Progenitor cell of endocrine pancreas (in vitro differentiated cells): ENCODE measurements at places on chromosomes 4 and X.

- DNase-seq: no peak
- no peaks in the 10 kb centered on the region for H3K27me3 ChIP-seq
- H3K27ac ChIP-seq: no peak overlapping the region
These were observed 20.8 kb upstream of the FREM3 start for GRCh38 chr4:143721317-143721716.

GRCh38 chrX:13569479-13570260, at the start of gene EGFL6:
TSS of gene EGFL6 (plus strand) at chrX:13569601. CDS start at chrX:13569862, 261 bp downstream.
- H3K27me3 ChIP-seq: peaks cover 42% of the 10 kb centered on the region
- H3K4me3 ChIP-seq: peak within 1 kb of the TSS; percentile 55
- no peaks in the 10 kb centered on the region for H3K36me3 ChIP-seq
- DNase-seq: peak; percentile 10

DNA sequence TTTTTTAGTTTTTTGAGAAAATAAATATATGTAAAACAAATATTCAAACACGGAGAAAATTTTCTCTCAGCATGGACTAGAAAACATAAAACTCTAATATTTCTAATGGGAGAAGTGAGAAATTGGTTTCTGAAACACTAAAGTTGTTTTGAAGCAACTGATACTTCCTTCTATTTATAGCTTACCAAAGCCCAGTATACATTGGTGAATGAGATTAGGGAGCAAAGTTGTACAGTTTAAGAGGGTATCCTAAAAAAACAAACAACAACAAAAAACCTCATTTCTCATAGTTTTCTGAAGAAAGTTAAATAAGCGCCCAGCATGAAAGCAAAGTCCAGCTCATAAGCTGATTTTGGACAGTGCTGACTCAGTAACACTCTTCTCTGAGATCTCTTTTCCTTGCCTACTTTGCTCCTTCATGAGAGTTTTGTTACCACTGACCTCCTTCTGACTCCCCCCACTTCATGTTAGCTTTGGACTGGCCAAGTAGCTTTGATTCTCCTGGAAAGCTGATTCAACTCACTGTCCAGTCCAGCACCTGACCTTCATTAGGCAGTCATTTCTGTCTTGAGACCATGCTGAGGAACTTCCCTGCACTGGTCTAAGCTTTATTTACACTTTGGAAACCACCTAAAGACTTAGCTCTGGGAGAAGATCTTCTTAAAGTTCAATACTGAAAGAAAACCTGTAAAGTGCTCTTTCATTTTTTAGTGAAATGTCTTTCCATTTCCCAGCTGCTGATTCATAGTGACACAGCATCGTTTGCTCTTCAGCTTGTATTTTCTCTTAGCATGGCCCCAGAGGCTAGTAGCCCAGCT, 21.8 kb upstream of the P2RY10 start:
- no peak overlapping the region for H3K27ac ChIP-seq
- no peaks in the 10 kb centered on the region for H3K36me3 ChIP-seq

DNA sequence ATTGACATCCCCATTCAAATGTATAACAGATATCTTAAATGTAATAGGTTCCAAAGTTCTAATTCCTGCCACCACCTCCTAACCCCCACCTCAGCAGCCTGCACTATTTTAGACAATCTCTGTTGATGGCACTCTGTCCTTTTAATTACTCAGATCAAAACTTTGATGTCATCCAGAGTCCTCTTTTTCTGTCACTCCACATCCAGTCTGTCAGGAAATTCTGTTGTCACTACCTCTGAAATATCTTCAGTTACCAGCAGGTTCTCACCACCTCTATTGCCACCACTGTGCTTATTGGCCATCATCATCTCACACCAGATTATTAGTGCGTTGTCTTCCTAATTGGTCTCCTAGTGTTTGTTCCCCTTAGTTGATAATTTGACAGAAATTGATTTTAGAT, 76.2 kb downstream of the PTPN13 start:
- H3K4me1 ChIP-seq: peaks cover 3% of the 10 kb centered on the region
- no peaks in the 10 kb centered on the region for H3K27me3 ChIP-seq
- no peak for DNase-seq
- peaks cover 11% of the 10 kb centered on the region for H3K36me3 ChIP-seq
- no peak overlapping the region for H3K4me3 ChIP-seq

DNA sequence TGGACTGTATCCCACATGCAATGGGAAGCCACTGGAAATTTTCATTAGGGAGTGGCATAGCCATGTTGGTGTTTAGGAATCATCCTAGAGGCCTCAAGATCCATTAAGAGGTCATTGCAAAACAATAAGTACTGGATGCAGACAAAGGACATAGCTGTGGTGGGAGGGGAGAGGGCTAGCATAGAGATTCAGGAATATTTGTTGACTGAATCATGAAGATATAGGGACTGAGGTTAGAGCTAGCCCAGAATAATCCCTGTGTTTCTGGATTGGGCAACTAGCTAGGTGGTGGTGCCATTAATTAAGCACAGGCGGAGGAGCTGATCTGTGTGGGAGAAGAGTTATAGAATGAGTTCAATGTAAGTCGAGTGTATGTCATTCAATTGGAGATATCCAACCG, 135.0 kb downstream of the RAB28 start:
- H3K36me3 ChIP-seq: peaks cover 6% of the 10 kb centered on the region
- no peak overlapping the region for H3K4me3 ChIP-seq
- no peak for DNase-seq
- no peak overlapping the region for H3K27ac ChIP-seq
- no peaks in the 10 kb centered on the region for H3K27me3 ChIP-seq
- no peaks in the 10 kb centered on the region for H3K4me1 ChIP-seq

DNA sequence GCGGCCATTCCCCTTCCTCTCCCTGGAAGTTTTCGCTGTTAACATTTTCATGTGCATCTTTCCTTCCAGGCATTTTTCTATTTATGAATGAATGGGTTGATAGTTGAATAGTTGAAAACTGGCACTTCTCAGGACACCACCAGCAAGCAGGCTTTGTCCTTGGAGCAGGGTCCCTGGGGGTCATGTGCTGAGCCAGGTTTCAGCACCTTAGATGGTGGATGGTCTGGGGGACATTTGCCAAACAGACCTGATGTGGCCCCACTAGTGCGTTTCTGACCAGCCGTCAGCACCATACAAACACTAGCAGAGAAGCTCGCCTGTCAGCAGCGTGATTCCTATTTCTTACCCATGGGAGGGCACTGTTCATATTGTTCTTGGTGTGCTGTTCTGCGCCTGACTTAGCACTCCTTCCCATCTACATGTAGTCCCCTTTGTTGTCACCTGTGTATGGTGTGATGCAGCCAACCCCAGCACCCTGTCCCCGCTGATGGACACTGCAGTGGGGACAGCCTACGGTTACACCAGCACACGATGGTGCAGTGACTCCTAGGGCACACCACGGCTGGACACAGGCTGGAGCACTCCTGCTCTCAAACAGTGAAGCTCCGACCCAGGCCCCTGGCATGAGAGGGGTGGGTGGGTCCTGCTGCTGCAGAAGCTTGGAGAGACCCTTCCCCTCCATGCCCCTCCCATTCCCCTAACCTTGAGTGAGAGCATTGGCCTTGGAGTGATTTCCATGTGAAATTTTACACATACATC, 27.2 kb upstream of the WFS1 start:
- H3K27ac ChIP-seq: no peak overlapping the region
- no peaks in the 10 kb centered on the region for H3K36me3 ChIP-seq
- H3K4me3 ChIP-seq: no peak overlapping the region

DNA sequence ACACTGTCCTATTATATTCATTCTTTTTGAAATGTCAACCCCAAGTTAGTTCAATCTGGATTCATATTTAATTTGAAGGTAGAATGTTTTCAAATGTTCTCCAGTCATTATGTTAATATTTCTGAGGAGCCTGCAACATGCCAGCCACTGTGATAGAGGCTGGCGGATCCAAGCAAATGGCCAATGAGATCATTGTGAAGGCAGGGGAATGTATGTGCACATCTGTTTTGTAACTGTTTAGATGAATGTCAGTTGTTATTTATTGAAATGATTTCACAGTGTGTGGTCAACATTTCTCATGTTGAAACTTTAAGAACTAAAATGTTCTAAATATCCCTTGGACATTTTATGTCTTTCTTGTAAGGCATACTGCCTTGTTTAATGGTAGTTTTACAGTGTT, 1.6 kb downstream of the CXCL1 start:
- H3K27ac ChIP-seq: no peak overlapping the region
- H3K4me1 ChIP-seq: peaks cover 11% of the 10 kb centered on the region
- H3K27me3 ChIP-seq: peaks cover 52% of the 10 kb centered on the region
- no peak for DNase-seq
- H3K4me3 ChIP-seq: peak overlapping the region; percentile 42

- H3K4me3 ChIP-seq: peak within 1 kb of the TSS; percentile 79
- no peaks in the 10 kb centered on the region for H3K27me3 ChIP-seq
- H3K27ac ChIP-seq: peak within 1 kb of the TSS; percentile 93
- peaks cover 10% of the 10 kb centered on the region for H3K4me1 ChIP-seq
- H3K36me3 ChIP-seq: no peaks in the 10 kb centered on the region
- DNase-seq: peak; percentile 88
These were observed at the start of gene CLCN5 for GRCh38 chrX:49922291-49923241. TSS of gene CLCN5 (plus strand) at chrX:49922596. CDS start at chrX:49925299, 2,703 bp downstream.

DNA sequence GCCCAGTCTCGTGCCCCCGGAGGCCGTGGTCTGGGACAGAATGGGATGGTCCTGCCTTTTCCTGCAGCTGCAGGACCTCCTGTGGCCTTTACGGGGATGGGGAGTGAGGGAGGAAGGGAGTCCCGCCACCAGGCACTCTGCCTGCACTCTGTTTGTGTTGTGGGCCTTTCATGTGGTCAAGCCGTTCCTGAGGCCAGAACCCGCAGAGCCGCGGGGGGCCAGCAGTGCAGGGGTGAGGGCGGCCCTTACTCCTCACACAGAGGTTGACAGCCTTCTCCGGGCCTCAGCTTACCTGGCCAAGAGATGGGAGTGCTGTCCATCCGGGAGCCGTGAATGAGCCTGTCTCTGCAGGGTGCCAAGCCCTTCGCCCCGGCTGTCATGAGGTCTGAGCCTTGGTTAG, 230.7 kb downstream of the AFAP1 start:
- H3K4me3 ChIP-seq: no peak overlapping the region
- H3K27ac ChIP-seq: no peak overlapping the region
- peaks cover 6% of the 10 kb centered on the region for H3K27me3 ChIP-seq
- DNase-seq: no peak

GRCh38 chr4:82744284-82744968, 54.2 kb downstream of the SCD5 start:
- peaks cover 1% of the 10 kb centered on the region for H3K36me3 ChIP-seq
- no peak overlapping the region for H3K4me3 ChIP-seq
- H3K27me3 ChIP-seq: peaks cover 4% of the 10 kb centered on the region
- H3K4me1 ChIP-seq: peaks cover 30% of the 10 kb centered on the region

DNA sequence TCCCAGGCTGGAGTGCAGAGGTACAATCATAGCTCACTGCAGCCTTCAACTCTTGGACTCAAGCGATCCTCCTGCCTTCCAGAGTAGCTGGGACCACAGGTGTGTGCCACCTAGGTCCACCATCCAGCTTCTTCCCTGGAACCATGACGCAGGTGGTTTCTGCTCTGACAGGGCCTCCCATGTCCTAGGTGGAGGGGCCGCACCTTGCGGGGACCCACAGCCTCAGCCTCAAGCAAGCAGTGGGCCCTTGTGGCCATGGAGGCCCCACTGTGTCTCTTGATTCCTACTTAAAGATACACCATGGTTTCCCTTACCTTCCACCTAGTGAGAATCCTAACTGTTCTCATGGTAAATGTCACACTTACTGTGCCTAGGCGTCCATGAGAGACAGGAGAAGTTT, 6.9 kb upstream of the GPR78 start:
- peaks cover 2% of the 10 kb centered on the region for H3K4me1 ChIP-seq
- no peak overlapping the region for H3K4me3 ChIP-seq
- no peaks in the 10 kb centered on the region for H3K36me3 ChIP-seq
- no peak overlapping the region for H3K27ac ChIP-seq
- no peak for DNase-seq
- peaks cover 17% of the 10 kb centered on the region for H3K27me3 ChIP-seq

- H3K36me3 ChIP-seq: no peaks in the 10 kb centered on the region
- no peaks in the 10 kb centered on the region for H3K4me1 ChIP-seq
- H3K27ac ChIP-seq: no peak overlapping the region
- peaks cover 15% of the 10 kb centered on the region for H3K27me3 ChIP-seq
- no peak for DNase-seq
These were observed 92.5 kb upstream of the TEX13D start for GRCh38 chrX:124239911-124240310.

DNA sequence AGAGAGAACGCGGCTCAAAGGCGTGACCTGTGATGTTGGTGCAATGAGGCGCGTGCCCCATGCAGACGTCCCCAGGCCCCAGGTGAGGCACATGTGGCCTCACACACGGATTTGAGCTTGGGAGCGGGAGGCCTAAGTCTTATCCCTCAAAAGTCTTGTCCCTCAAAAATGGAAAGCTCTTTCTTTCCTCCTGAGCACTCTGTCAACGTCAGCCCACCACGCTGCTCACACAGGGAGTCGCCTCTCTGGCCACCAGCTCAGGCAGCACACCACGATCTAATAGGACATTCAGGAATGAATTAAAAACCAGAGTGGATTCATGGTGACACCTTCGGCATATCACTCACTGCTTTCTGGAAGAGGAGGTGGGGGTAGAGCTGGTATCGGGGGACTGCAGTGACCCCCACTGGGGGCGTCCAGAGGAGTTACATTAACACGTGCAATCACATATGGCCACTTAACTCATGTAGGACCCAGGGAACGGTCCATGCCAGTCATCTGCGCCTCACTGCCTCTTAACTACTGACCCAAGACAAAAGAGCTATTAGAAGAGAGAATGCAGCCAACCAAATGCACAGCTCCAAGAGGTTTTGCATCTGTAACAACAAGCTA, 21.9 kb upstream of the CYP4V2 start:
- peaks cover 20% of the 10 kb centered on the region for H3K36me3 ChIP-seq
- DNase-seq: no peak
- H3K4me3 ChIP-seq: no peak overlapping the region
- peaks cover 5% of the 10 kb centered on the region for H3K4me1 ChIP-seq
- H3K27ac ChIP-seq: no peak overlapping the region
- H3K27me3 ChIP-seq: peaks cover 7% of the 10 kb centered on the region

GRCh38 chr4:152164561-152164960, 371.3 kb downstream of the FBXW7 start:
- no peaks in the 10 kb centered on the region for H3K36me3 ChIP-seq
- peaks cover 17% of the 10 kb centered on the region for H3K27me3 ChIP-seq
- no peak overlapping the region for H3K4me3 ChIP-seq

GRCh38 chr4:133102043-133102442, 47.1 kb upstream of the PCDH10 start:
- H3K4me3 ChIP-seq: no peak overlapping the region
- no peaks in the 10 kb centered on the region for H3K27me3 ChIP-seq

DNA sequence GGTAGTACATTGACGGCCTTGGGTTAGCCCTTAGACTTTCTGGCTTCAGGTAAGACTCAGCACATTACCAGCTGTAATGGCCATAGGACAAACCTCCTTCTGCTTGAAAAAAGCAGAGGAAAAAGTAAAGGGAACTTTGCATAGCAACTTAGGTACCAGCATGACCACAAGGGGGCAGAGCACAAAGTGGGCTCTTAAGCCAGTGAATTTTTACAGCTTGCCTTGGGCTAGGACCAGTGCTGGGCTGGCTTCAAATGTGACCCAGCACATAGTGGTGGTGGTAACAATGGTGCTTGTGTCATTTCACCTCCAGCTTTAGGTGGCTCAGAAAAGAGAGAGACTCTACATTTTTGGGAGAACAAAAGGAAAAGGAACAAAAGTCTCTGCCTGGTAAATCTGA, 66.1 kb downstream of the KLHL4 start:
- H3K4me1 ChIP-seq: no peaks in the 10 kb centered on the region
- no peak for DNase-seq
- H3K27me3 ChIP-seq: no peaks in the 10 kb centered on the region
- no peak overlapping the region for H3K4me3 ChIP-seq
- H3K27ac ChIP-seq: no peak overlapping the region

- H3K4me1 ChIP-seq: peaks cover 25% of the 10 kb centered on the region
- H3K27me3 ChIP-seq: no peaks in the 10 kb centered on the region
- H3K4me3 ChIP-seq: no peak overlapping the region
- no peak for DNase-seq
- H3K36me3 ChIP-seq: peaks cover 14% of the 10 kb centered on the region
These were observed 9.0 kb downstream of the ZNF827 start for GRCh38 chr4:145929415-145930178.
